ENCODE measurements at places on chromosomes 5 and 9.

DNA sequence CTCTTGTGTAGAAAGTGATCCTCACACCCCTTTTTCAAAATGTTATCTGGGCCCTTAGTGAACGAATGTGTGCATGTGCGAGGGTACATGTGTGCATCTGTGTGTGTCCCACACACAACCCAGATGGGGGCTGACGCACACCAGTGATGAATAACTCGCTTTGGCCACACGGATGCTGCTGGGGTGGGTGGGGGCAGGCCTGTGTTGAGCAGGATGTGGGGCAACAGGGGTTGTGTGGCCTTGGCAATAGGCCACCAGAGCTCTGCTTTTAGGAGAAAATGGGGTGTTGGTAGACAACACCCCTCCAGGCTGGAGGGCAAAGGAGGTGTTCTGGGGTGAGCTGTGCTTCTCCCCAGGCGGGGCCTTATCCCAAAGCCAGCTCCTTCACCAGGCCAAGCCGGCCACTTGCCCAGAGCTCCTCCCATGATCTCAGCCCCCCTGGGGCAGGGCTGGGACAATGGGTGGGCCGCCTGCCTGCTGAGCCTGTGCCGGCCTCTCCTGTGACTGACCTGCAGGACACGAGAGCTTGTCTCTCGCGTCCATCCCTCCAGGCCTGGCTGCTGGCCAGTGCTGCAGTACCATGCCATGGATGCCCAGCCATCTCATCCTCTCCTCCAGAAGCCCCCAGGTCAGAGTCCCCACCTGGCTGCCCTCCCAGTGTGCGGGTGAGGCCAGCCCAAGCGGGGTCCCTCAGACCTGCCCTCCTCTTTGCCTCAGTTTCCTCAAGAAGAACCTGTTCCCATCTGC lies 1.7 kb downstream of the DBN1 start:
- no peak for DNase-seq

DNA sequence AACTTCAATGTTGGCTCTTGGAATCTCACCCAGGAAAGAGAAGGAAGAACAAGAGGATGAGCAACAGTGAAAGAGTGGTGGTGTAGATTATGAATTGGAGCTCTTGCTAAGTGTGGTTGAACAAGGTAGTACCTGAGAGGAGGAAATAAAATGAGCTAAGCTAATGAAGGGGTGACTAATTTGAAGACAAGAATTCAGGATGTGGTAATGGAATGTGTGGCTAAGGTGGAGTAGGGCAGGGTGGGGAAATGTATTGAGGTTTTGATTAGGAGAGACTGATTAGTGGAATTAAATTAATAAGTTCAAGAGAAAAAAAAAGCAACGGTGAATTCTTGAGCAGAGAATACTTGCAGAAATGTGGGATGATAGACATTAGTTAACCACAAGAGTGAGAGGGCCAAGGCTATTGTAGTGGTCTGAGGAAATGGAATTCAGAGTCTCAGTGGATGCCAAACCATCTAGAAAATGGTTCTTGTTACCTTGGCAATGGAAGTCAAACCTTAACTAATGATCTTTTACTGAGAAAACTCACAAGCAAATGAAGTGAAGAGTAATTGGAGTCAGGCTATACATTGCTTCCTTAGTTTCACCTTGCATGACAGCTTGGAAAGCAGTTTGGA lies 648.3 kb upstream of the ZNF608 start:
- no peak for DNase-seq

DNA sequence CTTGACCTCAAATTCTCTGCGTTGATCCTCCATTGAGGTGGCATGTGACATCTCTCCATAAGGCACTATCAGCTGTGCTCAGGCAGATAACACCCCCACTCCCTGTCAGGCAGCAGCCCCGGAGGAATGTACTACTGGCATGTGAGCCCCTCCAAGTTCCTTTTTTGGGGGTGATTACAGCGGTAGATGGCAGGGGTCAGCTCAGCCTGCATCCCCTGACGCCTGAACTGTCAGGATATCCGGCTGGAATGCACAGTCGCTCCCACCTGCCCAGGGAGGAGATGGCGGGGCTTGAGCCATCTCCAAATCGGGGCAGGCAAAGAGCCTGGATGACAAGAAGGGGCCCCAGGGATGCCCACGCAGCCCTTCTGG lies 40.8 kb downstream of the FAM78A start:
- no peak for DNase-seq

GRCh38 chr9:23769307-23769935 lies 56.6 kb downstream of the ELAVL2 start:
- DNase-seq: no peak

- DNase-seq: no peak
These were observed 134.1 kb downstream of the PAPPA start for GRCh38 chr9:116287721-116288120.

DNA sequence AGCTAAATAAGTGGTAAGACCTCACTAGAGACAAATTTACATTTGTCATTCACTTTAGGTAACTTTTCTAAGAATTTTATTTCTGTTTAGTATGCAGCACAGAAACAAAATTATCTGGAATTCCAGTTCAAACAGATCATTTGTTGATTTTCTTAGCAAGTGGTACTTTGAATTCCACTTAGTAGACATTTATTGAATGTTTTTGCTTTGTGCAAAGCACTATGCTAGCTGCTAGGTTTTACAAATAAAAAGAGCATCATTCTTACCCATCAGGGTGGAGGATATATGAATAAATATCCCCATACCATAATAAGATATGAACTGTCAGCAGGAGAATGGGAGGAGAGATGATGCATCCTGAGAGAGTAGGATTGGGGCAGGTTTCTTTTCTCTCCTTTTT lies 35.4 kb downstream of the GNG10 start:
- DNase-seq: no peak
